ENCODE measurements at places on chromosomes 1 and 21.
A peak's percentile ranks its signal among the peaks of the same experiment; 100 is the strongest.

DNA sequence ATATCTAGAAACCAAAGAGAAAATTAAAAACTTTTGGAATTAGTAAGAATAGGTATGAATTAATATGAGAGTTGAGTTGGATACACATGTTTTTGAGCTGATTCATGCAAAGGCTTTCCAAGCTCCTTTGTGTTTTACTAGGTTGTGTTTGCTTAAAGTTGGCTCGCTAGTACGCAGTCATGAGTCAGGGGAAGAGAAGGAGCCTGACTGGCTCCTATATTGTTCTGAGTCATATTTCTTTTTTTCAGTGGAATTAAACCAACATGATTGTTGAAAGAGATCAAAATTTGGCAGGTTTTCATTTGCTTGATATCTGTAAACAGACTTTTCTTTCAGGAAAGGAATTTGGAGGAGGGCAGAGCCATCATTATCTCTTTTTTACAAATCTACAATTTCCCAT is 66.7 kb downstream of the MAGI3 start:
- DNase-seq = peak; percentile 54

- DNase-seq = no peak
Measured at GRCh38 chr1:212542761-212543187, 65.8 kb upstream of the ATF3 start.

DNA sequence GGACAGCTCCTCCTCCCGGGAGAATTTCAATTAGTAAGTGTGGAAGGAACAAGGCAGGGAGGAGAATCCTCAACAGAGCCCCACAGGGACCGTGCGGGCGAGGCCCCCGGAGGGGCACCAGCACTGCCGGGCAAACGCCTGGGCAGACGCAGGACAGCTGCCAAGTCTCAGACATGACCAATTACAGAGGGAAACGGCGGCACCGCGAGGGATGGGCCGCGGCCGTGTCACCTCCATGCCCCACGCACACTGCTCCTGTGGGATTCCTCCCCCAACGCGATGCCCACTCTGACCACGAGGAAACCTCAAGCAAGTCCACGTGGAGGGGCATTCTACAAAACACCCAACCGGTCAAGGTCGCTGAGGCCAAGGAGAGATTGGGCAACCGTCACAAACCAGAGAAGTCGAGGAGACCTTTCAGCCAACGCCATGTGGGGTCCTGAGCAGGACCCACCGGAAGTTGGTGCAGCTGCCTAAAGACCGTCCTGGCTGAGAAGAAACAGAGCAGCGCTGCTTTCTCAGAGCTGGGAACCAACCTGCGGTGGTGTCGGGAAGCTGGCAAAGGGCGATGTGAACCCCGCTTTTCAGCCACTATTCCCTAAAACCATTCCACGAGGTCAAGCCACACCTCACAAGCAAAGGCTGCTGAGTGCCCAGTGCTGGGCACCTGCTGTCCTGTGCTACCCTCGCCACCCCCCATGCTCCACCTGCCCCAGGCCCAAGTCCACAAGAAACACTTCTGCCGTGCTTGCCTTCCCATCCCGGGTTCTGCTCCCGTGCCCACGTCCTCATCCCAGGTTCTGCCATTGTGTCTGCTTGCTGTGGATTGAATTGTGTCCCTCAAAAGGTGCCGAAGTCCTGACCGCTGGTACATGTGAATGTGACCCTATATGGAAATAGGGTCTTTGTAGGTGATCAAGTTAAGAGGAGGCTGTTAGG is 1.4 kb upstream of the KRTAP10-4 start:
- DNase-seq = no peak

DNA sequence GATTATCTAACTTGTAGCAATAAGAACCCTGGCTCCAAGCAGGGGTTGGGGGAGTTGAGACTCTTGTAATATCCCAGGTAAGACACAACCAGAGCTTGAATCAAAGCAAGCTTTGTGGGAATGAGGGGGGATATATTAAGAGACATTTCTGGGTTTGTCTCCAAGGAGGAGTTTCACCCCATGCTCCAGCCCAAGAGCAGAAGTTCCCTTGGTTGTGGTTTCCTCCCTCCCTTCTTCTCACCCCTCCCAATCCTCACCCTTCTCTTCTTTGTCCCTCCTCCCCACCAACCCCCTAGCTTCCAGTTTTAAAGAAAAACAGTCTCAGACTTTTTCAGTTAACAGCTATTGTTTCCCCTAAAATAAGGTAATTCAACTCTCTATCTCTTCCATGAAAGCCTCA is 11.9 kb downstream of the TRAF3IP3 start:
- no peak for DNase-seq

- DNase-seq = peak; percentile 65
Measured at GRCh38 chr1:145918992-145919939, 749 bp upstream of the PEX11B start.

DNA sequence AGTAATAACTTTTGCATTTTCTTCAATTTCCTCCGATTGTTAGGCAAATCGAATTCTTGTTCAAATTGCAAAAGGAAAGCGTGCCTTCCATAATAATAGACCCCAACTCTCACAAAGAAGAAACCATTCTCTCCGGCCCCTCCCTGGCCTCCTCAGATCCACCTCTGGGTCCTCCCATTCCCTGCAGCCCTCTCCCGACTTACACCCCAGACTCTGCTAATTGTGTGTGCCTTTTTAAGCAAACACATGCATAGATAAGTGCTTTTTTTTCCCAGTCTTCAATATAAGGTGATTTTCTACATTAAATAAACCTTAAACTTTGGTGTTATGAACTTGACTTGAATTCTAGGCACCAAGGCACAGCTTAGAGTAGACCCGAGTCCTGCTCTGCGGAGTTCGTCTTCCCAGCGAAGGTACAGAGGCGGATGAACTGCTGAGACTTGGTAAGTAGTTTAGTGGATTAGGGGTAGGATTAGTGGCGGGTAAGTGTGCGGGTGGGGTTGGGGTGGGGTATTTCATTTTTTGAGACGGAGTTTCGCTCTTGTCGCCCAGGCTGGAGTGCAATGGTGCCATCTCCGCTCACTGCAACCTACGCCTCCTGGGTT is 1.5 kb downstream of the L1TD1 start:
- DNase-seq = no peak

GRCh38 chr1:213464786-213465460 is 413.9 kb downstream of the RPS6KC1 start:
- DNase-seq = no peak

DNA sequence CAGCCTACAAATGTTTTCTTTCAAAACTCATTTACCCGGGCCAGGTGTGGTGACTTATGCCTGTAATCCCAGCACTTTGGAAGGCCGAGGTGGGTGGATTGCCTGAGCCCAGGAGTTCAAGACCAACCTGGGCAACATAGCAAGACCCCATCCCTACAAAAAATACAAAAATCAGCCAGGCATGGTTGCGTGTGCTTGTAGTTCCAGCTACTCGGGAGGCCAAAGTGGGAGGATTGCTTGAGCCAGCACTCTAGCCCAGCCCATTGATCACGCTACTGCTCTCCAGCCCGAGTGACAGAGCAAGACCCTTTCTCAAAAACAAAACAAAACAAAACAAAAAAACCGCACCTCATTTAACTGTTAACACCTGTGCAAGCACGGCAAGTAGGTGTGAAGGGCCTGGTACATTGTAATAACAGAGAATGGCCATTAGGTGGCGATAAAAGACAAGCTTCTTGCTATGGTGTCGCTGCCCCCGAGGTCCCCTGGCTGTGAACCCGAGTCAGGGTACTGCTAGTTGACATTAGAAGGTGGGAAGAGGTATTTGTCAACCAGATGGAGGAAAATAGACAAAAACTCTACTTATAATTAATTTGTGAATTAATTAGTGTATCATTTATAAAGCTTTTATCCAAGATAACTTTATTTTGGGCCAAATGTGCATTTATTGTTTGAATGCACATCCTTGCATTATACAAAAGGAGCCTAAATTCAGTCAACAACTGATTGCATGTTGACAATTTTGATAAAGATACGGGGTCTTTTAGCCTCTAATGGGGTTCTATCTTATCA is 66.5 kb downstream of the SH3BGR start:
- DNase-seq = peak; percentile 81

- DNase-seq = peak; percentile 59
Measured at GRCh38 chr1:51960262-51960661, 30.2 kb downstream of the RAB3B start.
